Activated CD8-positive, alpha-beta T cell treated with anti-CD3 and anti-CD28 coated beads, Interleukin-2, amount 10 ng/mL, durations not matched to agents 7 days and 5 days (primary cell): ENCODE measurements at places on chromosomes 4 and X. TPM values are rescaled to one million over a fixed set of nuclear protein-coding genes. Genes with fewer than 3 reads are reported as not detected.

Gene HSFX2
- not detected for total RNA-seq

Gene KCNE5
- total RNA-seq = 0.68 TPM

Gene UGT2A3
- not detected for total RNA-seq

Gene VCX3A
- total RNA-seq = not detected

Gene SSX3
- total RNA-seq = not detected

Gene FAM241A
- total RNA-seq = 1.2 TPM

Gene SOX3
- not detected for total RNA-seq

Gene HSPA4L
- total RNA-seq = 0.16 TPM

Gene MID2
- total RNA-seq = 1.8 TPM

Gene SSX7
- total RNA-seq = not detected

Gene ASB5
- total RNA-seq = not detected

Gene BTC
- total RNA-seq = not detected

Gene FGF5
- not detected for total RNA-seq

Gene TMEM154
- 20.0 TPM for total RNA-seq

Gene SPANXN3
- not detected for total RNA-seq

Gene ATG4A
- total RNA-seq = 10.5 TPM

Gene MAEA
- 65.1 TPM for total RNA-seq

Gene CCDC149
- not detected for total RNA-seq

Gene UCHL1
- 0.34 TPM for total RNA-seq

Gene CRMP1
- total RNA-seq = not detected
